Ovary (tissue), 10 donors: ENCODE measurements at places on chromosomes 7 and 10. TPM values are rescaled to one million over a fixed set of nuclear protein-coding genes. Genes with fewer than 3 reads are reported as not detected.

Gene MALRD1
- 0.56 TPM for total RNA-seq

Gene OR2A7
- total RNA-seq, result 22.6 TPM

Gene COL28A1
- total RNA-seq, result 1.4 TPM

DNA sequence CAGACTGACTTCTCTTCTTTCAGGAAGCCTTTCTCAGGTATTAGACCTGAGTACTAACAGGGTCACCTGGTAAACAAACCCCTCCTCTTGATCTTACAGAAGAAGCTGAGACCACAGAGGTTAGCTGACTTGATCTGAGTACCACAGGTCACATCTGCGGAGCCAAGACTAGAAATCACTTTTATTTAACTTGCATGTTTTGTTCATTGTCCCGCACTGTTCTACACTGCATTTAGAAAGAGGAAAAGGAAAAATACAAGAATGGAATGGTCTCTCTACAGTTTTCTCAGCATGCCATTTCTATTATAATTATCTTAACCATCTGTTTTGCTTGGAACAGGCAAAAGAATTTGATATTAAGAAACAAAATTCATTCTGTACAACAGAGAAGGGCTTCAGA lies 245.6 kb upstream of the ETV1 start:
- no peak for DNase-seq
- no peaks in the 10 kb centered on the region for H3K27me3 ChIP-seq
- no peaks in the 10 kb centered on the region for H3K36me3 ChIP-seq
- no peak overlapping the region for H3K4me3 ChIP-seq

DNA sequence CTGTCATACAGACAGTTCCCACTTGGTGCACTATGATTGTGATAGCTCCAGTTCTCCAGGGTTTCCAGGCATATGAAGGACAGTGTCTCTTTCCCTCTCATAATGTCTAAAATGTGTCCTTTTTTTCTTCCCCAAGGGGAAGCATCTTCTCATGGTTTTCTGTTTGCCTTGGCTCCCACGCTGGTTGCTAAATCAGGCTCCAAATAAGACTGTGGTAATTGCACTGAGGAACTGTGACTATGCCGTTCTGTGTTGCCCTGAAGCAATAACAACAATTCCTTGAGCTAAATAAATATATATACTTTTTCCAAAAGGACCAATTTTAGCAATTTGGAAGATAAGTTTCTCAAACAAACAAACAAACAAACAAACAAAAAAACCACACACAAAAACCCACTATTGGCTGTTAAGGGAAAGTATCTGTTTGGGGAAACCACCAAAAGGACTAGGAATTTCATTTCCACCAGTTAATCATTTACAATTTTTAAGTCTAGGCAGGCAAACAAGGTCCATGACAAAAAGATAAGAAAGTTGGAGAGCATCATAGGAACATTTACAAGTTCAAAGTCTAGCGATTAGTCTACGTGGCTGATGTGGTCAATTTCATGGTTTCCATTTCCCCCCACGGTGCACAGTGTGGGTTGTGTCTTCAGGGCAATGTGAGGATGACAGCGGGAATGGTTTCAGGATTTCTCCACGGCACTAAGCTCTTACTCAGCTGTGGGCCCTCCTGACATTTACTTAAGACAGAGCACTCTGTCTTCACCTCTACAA lies 62.4 kb downstream of the THNSL1 start:
- H3K4me3 ChIP-seq, result no peak overlapping the region
- no peaks in the 10 kb centered on the region for H3K27me3 ChIP-seq
- DNase-seq, result no peak
- H3K36me3 ChIP-seq, result no peaks in the 10 kb centered on the region

- no peak overlapping the region for H3K27ac ChIP-seq
- no peaks in the 10 kb centered on the region for H3K36me3 ChIP-seq
- H3K4me3 ChIP-seq, result no peak overlapping the region
- H3K4me1 ChIP-seq, result peaks cover 28% of the 10 kb centered on the region
- H3K27me3 ChIP-seq, result no peaks in the 10 kb centered on the region
These were observed 2.9 kb downstream of the IFIT3 start for GRCh38 chr10:89330537-89331212.

DNA sequence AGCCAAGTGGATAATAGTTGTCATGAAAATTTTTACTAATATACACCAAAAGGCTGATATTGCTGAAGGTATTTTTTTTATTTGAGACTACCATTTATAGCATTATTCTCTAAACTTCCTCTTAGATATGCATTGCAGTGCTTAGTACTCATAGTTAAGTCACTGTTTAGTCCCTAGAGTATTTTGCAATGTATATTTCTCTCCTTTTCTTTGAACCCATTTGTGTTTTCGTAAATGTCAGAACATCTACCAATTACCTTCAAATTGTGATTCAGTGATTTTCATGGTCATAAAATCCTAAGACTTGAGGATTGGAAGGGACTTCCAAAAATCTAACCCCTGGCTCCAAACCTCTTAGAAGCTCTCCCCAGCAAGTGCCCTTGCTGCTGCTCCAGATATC lies 21.5 kb upstream of the CYP26C1 start:
- no peaks in the 10 kb centered on the region for H3K36me3 ChIP-seq
- no peaks in the 10 kb centered on the region for H3K27me3 ChIP-seq
- H3K4me1 ChIP-seq, result no peaks in the 10 kb centered on the region
- no peak overlapping the region for H3K4me3 ChIP-seq

GRCh38 chr10:75286901-75287300 lies 51.1 kb upstream of the COMTD1 start:
- DNase-seq, result no peak
- H3K4me3 ChIP-seq, result no peak overlapping the region
- no peak overlapping the region for H3K27ac ChIP-seq
- H3K27me3 ChIP-seq, result no peaks in the 10 kb centered on the region
- H3K4me1 ChIP-seq, result peaks cover 7% of the 10 kb centered on the region

DNA sequence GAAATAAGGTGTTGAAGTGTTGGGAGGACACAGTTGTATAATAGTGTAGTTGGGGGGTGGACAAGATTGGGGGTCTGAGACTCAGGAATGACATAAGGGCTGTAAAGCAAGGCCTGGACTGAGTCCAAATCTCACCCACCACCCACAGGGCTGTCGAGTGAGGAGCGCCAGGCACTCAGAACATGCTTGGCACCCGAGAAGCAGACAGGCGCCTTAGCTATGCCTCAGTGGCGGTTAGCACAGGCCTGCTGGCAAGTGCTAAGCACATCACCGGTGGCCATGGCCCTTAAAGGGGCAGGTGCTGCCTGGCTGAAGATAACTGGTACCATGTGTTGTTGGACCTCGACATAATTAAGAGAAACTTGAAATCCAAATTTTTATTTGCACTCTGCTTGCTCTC lies 90.7 kb downstream of the COL13A1 start:
- DNase-seq, result no peak
- no peak overlapping the region for H3K27ac ChIP-seq
- no peak overlapping the region for H3K4me3 ChIP-seq

GRCh38 chr7:129824291-129825208 lies 128.2 kb downstream of the UBE2H start:
- peak overlapping the region; percentile 66 for H3K4me3 ChIP-seq

GRCh38 chr10:14737808-14738545 lies 36.7 kb downstream of the FAM107B start:
- H3K27ac ChIP-seq, result no peak overlapping the region
- no peaks in the 10 kb centered on the region for H3K36me3 ChIP-seq
- no peak overlapping the region for H3K4me3 ChIP-seq
- no peak for DNase-seq
- peaks cover 1% of the 10 kb centered on the region for H3K4me1 ChIP-seq
- H3K27me3 ChIP-seq, result no peaks in the 10 kb centered on the region

DNA sequence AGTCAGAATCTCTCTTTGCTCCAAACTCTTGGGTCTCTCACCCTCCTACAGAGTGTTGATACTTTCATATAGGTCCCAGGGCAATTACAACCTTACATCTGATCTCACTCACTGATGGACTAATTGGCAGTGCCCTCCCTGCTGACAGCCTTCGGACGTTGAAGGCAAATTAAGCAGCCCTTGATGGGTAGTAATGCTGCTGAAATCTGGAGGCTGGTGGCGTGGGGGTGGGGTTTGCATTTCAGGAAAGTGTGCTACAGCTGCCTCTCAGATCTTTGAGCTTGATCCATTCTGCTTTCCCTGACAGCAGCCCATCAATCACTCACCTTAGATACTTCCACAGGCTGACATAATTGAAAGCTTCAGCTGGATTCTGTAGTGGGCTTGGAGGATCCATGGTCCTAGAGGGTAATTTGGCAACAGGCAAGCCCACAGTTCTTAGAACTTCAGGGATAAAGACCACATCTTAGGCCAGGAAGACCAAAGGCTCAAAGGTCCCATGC lies 349.1 kb upstream of the PODXL start:
- no peaks in the 10 kb centered on the region for H3K36me3 ChIP-seq
- no peak for DNase-seq
- no peaks in the 10 kb centered on the region for H3K27me3 ChIP-seq

DNA sequence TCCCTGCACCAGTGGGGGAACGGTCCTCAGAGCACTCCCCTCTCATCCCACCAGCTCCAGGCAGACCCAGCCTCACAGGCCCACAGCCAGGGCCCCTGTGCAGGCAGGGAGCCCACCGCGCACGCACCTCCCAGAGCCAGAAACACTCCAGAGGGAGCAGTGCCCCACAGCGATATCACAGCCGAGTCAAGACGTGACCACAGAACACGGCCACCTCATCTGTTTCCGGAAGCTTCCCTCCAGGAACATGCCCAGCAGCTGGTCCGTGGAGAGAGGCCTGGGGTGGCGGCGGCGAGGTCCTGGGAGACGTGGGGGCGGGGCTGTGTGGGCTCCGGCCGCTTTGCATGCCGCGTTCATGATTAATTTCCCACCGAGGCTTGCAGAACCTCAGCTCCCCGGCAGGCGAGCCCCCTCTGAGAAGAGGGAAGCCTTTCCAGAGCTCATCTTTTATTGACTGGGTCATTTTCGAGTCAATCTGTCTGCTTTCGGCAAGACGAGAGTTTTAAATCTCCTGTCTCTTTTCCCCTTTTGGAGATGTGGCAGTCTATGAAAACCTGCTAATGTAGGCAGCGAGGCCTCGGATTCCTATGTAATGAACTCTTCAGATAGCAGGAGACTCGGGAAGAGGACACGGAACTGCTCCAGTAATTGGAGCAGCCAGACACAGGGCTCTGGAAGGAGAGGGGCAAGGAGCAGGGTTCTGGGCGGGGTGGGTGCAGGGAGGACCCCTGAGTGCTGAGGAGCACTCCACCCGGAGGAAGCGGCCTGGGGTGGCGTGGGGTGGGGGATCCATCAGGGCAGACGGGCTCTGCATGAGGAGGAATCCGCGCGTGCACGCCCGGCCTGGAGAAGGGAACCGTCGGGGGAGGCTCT lies 242.8 kb downstream of the ELFN1 start:
- no peak overlapping the region for H3K27ac ChIP-seq
- peaks cover 9% of the 10 kb centered on the region for H3K4me1 ChIP-seq
- no peaks in the 10 kb centered on the region for H3K36me3 ChIP-seq
- H3K4me3 ChIP-seq, result no peak overlapping the region
- DNase-seq, result peak; percentile 43

DNA sequence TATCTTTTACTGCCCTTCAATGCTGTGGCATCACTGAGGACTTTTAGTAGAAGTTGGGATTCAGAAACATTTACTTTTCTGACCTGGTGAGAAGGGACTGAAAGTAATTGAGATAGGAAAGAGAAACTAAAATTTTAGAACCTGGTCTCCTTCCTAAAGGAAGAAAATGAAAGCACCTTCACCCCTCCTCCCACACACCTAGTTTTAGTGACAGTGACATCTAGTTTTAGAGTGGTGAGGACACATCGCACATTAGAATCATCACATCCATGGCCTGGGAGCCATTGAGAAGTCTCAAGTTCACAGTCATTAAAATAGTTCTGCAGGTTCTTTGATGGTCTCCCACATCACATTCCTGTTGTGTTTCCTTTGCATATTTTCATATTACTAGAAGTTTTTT lies 16.1 kb downstream of the TAS2R41 start:
- no peak for DNase-seq
- peaks cover 2% of the 10 kb centered on the region for H3K4me1 ChIP-seq
- no peaks in the 10 kb centered on the region for H3K36me3 ChIP-seq
- H3K4me3 ChIP-seq, result no peak overlapping the region
- no peak overlapping the region for H3K27ac ChIP-seq
- H3K27me3 ChIP-seq, result no peaks in the 10 kb centered on the region

- no peak for DNase-seq
- H3K4me1 ChIP-seq, result peaks cover 14% of the 10 kb centered on the region
- no peaks in the 10 kb centered on the region for H3K27me3 ChIP-seq
- H3K27ac ChIP-seq, result no peak overlapping the region
These were observed 17.1 kb downstream of the ZMIZ2 start for GRCh38 chr7:44765579-44766415.
